ENCODE measurements at places on chromosomes 5 and 9. TPM values are rescaled to one million over a fixed set of nuclear protein-coding genes. Genes with fewer than 3 reads are reported as not detected.

DNA sequence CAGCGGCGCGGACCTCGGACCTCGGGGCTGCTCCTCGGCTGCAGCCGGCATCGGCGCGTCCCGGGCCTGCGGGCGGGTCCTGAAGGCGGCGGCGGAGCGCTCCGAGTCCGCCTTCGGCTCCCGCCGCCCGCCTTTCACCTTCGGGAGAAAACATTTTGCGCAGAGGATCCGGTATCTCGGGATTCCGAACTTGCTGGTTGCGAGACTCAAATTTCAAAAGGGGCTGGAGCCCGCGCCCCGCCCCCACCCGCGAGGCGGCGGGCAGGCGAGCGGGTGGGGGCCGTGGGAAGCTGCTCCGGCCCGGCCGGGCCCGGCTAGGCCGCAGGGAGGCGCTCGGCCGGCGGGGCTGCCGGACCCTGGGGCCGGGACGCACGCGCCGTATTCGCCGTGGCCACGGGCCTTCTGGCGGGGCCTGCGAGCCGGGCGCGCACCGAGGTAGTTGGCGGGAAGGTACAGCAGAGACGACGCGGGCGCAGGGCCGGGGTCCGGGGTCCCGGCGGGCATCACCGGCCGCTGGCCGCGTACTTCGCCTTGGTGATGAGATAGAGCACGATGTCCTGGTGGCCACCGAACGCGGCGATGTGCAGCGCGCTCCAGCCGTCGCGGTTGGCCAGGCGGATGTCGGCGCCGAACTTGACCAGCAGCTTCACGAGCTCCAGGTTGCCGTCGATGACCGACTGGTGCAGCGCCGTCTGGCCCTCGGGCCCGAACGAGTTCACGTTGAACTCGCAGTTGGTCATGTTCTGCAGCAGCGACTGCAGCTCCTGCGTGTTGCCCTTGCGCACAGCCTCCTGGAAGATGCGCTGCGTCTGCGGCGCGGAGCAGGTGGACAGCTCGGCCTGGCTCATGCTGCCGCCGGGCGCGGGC, 757 bp downstream of the NRARP start:
- H3K4me1 ChIP-seq = peaks cover 39% of the 10 kb centered on the region
- H3K4me3 ChIP-seq = peak overlapping the region; percentile 70
- peak; percentile 83 for DNase-seq
- no peaks in the 10 kb centered on the region for H3K36me3 ChIP-seq

DNA sequence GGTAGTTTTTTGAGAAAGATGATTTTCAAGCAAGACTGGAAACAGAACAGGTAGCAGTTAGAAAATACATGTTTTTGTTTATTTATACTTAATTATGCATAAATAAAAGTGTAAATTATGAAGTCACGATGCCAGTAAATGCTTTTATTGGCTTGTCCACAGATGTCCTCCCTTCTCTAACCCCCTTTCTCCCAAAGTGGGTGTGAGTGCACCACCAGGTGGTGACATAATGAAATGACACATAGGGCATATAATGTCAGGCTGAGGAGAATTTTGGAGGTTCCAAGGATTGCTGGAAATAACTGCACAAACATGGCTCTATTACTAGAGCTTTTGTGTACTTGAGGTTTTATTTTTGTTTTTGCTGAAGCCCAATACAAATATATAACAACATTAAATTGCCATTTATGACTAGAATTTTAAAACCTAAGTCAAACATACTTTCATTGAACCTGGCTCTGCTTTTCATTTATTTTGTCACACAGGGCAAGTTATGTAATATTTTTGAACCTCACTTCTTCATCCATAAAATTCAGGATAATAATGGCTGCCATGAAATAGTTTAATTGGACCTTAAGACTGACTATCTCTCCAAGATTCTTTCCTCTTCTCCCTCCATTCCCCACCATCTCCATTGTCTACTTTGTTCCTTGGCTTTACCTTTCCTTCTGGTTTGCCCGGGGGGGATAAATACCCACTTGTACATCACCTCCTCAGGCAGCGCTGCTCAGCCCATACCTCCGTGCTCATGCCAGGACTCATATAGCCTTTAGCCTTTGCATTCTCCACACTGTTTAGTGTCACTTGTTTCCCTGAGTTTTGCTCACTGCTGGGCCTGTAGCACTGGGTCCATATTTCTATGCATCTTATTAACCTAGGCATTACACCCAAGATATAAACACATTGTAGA, 168.8 kb downstream of the PDE4D start:
- no peaks in the 10 kb centered on the region for H3K36me3 ChIP-seq
- no peaks in the 10 kb centered on the region for H3K4me1 ChIP-seq
- H3K4me3 ChIP-seq = no peak overlapping the region

- no peak overlapping the region for H3K4me3 ChIP-seq
- H3K27ac ChIP-seq = no peak overlapping the region
- no peaks in the 10 kb centered on the region for H3K27me3 ChIP-seq
- DNase-seq = no peak
- H3K4me1 ChIP-seq = no peaks in the 10 kb centered on the region
- no peaks in the 10 kb centered on the region for H3K36me3 ChIP-seq
These were observed 183.5 kb upstream of the MAP1B start for GRCh38 chr5:71923755-71924154.

DNA sequence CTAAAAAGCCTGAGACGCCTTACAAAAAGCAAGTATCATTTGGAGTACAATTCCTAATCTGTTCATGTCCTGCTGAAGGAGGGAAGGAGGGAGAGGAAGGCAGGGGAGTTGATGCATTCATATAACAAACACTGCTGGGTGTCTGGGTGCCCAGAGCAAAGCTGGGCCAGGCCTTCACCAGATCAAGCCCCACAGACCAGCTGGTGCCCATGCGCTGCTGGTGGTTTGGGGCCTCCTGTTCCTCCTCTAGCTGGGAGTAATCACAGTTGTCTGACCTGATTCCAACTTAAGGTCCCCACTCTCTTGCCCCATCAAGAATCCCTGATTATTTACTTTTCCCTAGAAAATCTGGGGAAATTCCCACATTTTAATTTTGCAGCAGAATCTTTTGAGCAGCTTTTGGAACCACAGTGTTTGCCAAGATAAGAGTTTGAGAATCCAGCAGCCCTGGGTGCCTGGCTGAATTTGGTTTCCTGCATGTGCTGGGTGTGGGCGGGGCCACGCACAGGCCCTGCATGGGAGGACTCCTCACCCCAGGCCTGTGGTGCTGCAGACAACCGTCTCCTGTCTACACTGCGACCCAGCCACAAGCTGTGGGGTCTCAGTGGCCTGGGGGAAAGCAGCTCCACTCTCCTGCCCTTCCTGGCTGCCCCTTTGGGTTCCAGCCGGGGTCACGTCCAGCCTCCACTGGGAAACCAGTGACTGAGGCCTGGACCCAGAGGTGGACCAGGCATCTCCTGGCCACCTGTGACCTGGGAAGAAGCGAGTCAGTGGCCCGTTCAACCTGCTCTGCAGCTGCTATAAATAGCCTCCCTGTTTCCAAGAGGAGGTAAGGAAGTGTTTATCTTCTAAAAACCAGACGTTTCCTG, 47.5 kb downstream of the NEURL1B start:
- H3K4me3 ChIP-seq = no peak overlapping the region
- H3K4me1 ChIP-seq = peaks cover 25% of the 10 kb centered on the region
- H3K36me3 ChIP-seq = no peaks in the 10 kb centered on the region

DNA sequence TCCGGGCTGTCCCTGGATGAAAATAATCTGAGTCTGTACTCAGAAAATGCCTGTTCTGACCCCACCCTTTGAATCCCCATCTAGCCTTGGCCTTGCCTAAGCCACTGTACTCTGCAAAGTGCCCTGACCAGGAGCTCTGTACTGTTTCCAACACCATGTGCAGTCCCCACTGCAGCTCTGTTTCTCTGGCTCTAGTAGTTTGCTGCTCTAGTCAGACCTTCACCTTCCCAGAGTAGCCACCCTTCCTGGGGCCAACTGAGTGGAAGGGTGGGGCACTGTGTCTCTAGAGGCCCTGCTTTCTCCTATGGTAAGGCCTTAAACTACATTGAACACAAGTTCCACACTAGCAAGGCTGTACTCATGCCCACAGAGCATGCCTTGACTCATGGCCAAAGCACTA, 31.9 kb downstream of the P4HA2 start:
- no peak for DNase-seq
- H3K4me1 ChIP-seq = no peaks in the 10 kb centered on the region
- no peaks in the 10 kb centered on the region for H3K36me3 ChIP-seq
- H3K4me3 ChIP-seq = no peak overlapping the region
- H3K27ac ChIP-seq = no peak overlapping the region
- H3K27me3 ChIP-seq = no peaks in the 10 kb centered on the region

MYOZ3 gene
- 0.38 TPM for total RNA-seq

SUSD3 gene
- total RNA-seq = 0.85 TPM
